Cardiac muscle cell (in vitro differentiated cells and primary cell): ENCODE measurements at places on chromosomes 3 and 15. TPM values are rescaled to one million over a fixed set of nuclear protein-coding genes. Genes with fewer than 3 reads are reported as not detected.

TRPM1 gene
- not detected in 2 replicates for total RNA-seq

CERS3 gene
- 0.85 TPM in 1 of 2 replicates, not detected in the other for total RNA-seq

CHDH gene
- total RNA-seq: 11.5 and 36.1 TPM in 2 replicates

AEN gene
- total RNA-seq: 34.0 and 53.6 TPM in 2 replicates

C3orf18 gene
- 34.1 and 39.4 TPM in 2 replicates for total RNA-seq
